ENCODE measurements at places on chromosomes 12 and 14. TPM values are rescaled to one million over a fixed set of nuclear protein-coding genes. Genes with fewer than 3 reads are reported as not detected.
A peak's percentile ranks its signal among the peaks of the same experiment; 100 is the strongest.

Gene CMKLR1
- total RNA-seq = not detected

DNA sequence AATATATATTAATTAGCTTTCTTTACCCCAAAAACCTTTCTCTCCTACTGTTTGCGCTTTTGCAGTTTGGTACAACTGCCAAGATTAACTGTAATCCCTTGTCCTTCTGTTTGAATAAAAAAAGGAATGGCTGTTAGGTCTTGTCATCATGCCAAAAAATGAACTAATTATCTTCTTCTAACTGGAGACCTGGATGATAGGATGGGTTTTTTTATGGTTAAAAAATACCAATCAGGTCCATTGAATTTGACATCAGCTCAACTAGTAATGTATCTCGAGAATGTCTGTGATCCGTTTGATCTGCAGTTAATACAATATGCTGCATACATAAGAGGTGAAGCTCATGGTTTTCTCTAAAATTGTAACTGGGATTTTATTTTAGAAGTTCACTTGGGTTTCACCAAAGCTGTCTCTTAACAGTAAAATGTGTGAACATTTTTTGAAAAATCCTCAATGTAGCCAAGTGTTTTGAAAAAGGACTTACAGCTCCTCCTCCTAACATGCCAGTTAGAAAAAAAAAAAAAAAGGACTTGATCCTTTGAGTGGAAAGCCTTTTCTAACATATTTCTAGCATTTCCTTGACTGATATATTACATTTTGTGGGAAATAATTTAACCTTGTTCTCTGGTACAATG, 96.8 kb downstream of the SRGAP1 start:
- DNase-seq = no peak

DNA sequence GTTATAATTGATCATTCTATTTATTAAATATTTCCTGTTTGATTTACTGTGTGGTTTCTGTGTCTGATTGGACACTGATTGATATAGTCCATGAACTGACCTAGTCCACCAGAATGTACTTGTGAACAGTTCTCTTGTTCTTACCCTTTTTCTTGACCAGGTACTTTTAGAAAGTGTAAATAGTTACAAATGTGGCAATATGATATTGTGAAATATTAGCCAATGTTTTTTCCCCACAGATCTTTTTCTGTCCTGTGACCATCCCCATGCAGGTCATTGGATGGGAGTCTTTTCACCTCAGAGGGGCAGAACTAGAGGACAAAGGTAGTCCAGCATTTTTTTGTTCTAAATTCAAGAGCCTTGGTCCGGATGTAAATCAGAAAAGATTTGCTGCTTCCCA, 8.3 kb upstream of the CRY1 start:
- DNase-seq = no peak

DNA sequence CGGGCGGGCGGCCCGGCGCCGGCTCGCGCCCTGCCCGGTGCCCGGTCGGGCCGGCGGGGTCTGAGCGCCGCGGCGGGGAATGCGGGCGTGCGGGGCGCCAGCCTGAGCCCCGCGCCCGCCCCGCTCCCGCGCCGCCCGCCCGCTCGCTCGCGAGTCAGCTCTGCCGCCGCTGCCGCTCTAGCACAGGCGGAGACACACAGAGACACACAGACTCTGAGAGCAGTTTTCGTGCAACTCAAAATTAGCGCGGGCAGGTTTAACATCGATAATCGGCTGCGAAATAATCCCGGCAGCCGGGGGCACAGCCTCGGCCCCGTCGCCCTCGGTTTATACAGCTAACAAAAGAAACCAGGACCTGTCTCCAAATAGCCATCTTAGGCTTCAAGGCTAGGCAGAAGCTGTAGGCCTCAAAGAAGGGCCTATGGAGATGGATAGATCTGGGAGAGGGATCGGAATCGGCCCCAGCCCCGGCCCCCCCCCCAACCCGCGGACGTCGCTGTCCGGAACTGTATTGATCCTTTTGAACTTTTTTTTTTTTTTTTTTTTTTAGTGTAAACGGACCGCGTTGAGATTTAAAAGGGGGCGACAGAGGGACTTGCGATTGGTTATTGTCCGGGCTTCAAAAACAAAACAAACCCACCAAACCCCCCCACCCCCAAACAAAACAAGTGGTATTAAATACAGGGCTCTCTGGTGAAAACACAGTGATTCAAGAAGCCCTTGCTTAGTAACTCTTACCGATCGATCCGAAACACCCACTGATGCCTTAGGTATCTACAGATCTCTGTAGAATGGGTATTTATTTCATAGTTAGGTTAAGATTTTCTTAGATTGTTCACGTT, 1.1 kb downstream of the ARID2 start:
- DNase-seq = peak; percentile 63

GRCh38 chr14:102594514-102595175, 2.2 kb downstream of the RCOR1 start:
- peak; percentile 63 for DNase-seq

Gene RFX4
- total RNA-seq = not detected

Gene KRT3
- total RNA-seq = not detected

Gene SLC17A8
- total RNA-seq = not detected

- DNase-seq = peak; percentile 71
Measured at GRCh38 chr14:68952531-68953195, 26.4 kb downstream of the ACTN1 start.

DNA sequence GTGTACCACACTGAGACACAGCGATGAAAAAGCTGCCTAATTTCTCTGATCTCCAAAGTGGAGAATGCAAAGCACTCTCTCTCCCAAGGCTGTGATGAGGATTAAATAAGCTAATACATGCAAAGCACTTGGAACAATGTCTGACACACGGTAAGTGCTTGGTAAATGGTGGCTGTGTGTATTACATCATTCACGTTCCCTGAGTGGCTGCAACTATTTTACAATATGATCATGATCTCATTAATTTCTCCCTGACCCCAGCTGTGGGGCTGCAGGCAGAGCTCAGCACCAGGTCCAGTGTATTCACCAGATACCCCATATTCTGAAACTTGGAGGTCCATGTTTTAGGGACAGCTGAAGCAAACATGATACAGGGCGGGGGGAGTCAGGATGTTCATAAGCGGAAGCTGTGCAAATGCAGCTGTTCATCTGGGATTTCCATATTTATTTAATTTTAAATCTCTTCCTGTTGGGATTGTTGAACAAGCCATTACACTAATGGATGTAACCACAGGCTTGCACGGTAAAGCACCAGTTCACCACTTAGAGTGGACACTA, 106.4 kb downstream of the CCDC60 start:
- DNase-seq = no peak

DNA sequence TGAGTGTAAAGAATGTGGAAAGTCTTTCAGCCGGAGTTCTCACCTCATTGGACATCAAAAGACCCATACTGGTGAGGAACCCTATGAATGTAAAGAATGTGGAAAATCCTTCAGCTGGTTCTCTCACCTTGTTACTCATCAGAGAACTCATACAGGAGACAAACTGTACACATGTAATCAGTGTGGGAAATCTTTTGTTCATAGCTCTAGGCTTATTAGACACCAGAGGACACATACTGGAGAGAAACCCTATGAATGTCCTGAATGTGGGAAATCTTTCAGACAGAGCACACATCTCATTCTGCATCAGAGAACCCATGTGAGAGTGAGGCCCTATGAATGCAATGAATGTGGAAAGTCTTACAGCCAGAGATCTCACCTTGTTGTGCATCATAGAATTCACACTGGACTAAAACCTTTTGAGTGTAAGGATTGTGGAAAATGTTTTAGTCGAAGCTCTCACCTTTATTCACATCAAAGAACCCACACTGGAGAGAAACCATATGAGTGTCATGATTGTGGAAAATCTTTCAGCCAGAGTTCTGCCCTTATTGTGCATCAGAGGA, 25.1 kb upstream of the ZNF268 start:
- DNase-seq = no peak
